CD4-positive, CD25-positive, alpha-beta regulatory T cell (primary cell): ENCODE measurements at places on chromosomes 5 and 9. TPM values are rescaled to one million over a fixed set of nuclear protein-coding genes. Genes with fewer than 3 reads are reported as not detected.

The NEK6 gene
- total RNA-seq = 17.0 TPM

DNA sequence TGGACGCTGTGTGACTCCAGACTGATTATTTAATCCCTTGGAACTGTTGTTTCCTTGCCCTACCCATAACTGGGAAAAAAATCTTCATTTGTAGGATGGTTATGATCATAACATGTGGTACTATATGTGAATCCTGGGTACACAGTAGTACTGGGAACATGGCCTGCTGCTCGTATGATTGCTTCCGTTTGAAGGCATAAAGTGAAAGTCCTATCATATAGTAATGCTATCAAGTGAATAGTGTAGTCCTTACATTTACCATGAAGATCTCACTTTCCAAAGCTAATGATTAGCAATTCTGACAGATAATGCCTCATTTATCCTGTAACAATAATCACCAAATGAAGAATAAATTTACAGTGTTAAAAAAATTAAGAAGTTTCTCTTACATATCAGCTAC, 53.2 kb downstream of the MEF2C start:
- H3K4me3 ChIP-seq = no peak overlapping the region
- peaks cover 4% of the 10 kb centered on the region for H3K4me1 ChIP-seq
- no peak overlapping the region for H3K27ac ChIP-seq
- DNase-seq = no peak
- no peaks in the 10 kb centered on the region for H3K36me3 ChIP-seq
- H3K27me3 ChIP-seq = peaks cover 2% of the 10 kb centered on the region

GRCh38 chr5:179758955-179759354, 26.3 kb downstream of the MAML1 start:
- peaks cover 4% of the 10 kb centered on the region for H3K36me3 ChIP-seq
- no peak for DNase-seq
- peak overlapping the region; percentile 27 for H3K4me3 ChIP-seq

- no peak overlapping the region for H3K27ac ChIP-seq
- no peak overlapping the region for H3K4me3 ChIP-seq
- H3K27me3 ChIP-seq = no peaks in the 10 kb centered on the region
- no peak for DNase-seq
- H3K36me3 ChIP-seq = no peaks in the 10 kb centered on the region
These were observed 402.7 kb downstream of the SPOCK1 start for GRCh38 chr5:137096149-137097103.

- H3K4me3 ChIP-seq = no peak overlapping the region
- DNase-seq = peak; percentile 6
- H3K36me3 ChIP-seq = peaks cover 14% of the 10 kb centered on the region
- H3K4me1 ChIP-seq = no peaks in the 10 kb centered on the region
These were observed 24.4 kb upstream of the TAL2 start for GRCh38 chr9:105637787-105638395.

The KCNT1 gene
- total RNA-seq = not detected

- no peak overlapping the region for H3K4me3 ChIP-seq
- H3K27me3 ChIP-seq = no peaks in the 10 kb centered on the region
- H3K4me1 ChIP-seq = no peaks in the 10 kb centered on the region
- no peak for DNase-seq
- H3K36me3 ChIP-seq = no peaks in the 10 kb centered on the region
These were observed 58.3 kb upstream of the AFAP1L1 start for GRCh38 chr5:149213264-149213880.

GRCh38 chr5:65213921-65214525, 267.7 kb downstream of the ADAMTS6 start:
- H3K4me3 ChIP-seq = no peak overlapping the region
- no peaks in the 10 kb centered on the region for H3K36me3 ChIP-seq
- H3K27me3 ChIP-seq = no peaks in the 10 kb centered on the region
- no peak overlapping the region for H3K27ac ChIP-seq
- H3K4me1 ChIP-seq = no peaks in the 10 kb centered on the region
- DNase-seq = no peak

The ARL14EPL gene
- not detected for total RNA-seq

DNA sequence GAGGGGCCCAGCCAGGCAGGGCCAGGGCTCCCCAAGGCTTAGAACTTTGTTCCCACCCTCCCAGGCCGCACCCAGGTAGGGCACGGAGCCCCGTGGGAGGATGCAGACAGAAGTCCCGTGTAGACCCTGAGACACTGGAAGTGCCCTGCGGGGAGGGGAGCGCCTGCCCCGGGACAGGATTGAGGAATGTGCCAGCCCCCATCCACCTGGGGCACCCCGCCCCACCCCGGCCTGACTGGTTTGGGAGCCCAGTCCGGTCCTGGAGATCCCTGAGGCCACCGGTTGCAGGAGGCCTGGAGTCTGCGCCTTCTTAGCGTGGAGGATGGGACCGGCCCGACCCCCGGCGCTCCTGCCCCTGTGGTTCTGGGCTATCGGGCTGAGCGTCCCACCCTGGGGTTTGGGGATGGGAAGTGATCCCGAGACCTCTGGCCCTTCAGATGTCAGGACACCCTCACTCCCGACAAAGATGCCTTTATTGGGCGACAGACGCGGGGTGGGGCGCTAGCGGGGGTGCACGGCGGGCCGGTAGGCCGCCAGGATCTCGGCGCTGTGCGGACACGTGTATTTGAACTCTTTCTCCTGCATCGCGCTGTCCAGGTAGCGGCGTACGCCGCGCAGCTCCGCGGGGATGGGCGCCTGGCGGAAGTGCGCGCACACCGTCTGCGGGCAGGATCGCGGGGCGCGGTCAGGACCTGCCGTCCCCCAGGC, 2.0 kb downstream of the CLIC3 start:
- no peaks in the 10 kb centered on the region for H3K36me3 ChIP-seq
- H3K27ac ChIP-seq = no peak overlapping the region
- no peak overlapping the region for H3K4me3 ChIP-seq
- peaks cover 52% of the 10 kb centered on the region for H3K4me1 ChIP-seq
- no peak for DNase-seq

- no peaks in the 10 kb centered on the region for H3K4me1 ChIP-seq
- no peaks in the 10 kb centered on the region for H3K27me3 ChIP-seq
- H3K4me3 ChIP-seq = peak overlapping the region; percentile 19
- no peaks in the 10 kb centered on the region for H3K36me3 ChIP-seq
These were observed 269.9 kb upstream of the MSX2 start for GRCh38 chr5:174454464-174454863.
